ENCODE measurements at places on chromosomes 12 and 14. TPM values are rescaled to one million over a fixed set of nuclear protein-coding genes. Genes with fewer than 3 reads are reported as not detected.

The STON2 gene
- total RNA-seq: not detected

The FBXO21 gene
- 24.3 TPM for total RNA-seq

- DNase-seq: no peak
- H3K4me1 ChIP-seq: peaks cover 1% of the 10 kb centered on the region
- no peaks in the 10 kb centered on the region for H3K36me3 ChIP-seq
- H3K27me3 ChIP-seq: no peaks in the 10 kb centered on the region
- no peak overlapping the region for H3K4me3 ChIP-seq
Observed at GRCh38 chr14:31057701-31058364, 31.7 kb upstream of the STRN3 start.

DNA sequence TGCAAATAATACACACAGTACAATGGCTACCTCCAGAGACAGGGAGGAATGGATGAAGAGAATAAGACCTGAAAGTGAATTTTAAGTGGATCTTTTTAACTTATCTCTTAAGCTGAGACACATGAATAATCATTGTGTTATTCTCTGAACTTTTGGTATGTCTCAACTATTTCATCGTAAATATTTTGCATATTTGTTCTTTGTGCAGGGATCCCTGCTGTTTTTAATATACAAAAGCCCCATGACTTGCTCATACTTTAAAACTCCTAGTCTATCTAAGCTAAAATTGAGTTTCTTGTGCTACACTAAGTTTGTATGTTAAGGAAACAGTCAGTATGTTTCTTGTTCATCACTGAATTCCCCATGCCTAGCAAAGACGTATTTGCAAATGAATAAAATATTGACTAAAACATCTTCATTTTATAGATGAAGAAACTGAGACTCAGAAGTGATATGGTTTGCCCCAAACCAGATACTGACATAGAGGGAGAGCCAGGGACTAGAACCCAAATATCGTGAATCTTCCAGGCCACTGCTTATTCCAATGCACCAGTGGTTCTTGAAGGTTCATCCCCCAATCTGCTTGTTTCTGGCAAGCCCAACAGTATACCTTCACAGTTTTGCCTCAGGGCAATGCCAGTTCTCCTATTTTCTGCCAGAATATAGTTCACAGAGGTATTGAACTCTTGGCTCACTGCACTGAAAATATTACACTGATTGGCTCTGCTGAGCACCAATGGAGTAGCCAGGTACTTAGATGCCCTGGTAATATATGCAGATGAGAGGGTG is 356.9 kb downstream of the MED13L start:
- H3K4me1 ChIP-seq: no peaks in the 10 kb centered on the region
- no peak for DNase-seq
- no peaks in the 10 kb centered on the region for H3K36me3 ChIP-seq
- no peak overlapping the region for H3K4me3 ChIP-seq
- peaks cover 20% of the 10 kb centered on the region for H3K27me3 ChIP-seq
- H3K27ac ChIP-seq: no peak overlapping the region

The C3AR1 gene
- total RNA-seq: 0.50 TPM

The NEUROD4 gene
- not detected for total RNA-seq

DNA sequence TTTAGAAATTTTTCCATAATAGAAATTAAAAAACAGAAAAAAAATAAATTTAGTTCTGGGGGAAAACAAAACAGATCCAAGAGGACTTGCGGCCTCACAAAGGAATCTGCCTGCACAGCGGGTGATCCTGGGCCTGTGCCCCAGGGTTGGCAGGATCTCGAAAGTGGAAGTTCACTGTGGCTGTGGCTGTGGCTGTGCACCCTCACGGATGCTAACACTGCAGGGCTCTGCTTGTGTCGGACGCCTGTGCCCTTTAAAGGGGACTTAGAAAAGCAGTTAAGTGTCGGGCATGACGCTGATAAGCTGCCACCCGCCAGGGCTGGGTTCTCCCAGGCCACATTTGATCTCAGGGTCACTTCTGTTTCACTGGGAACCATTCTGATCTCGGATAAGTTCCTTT is 209.1 kb downstream of the TTC7B start:
- no peak overlapping the region for H3K27ac ChIP-seq
- no peak for DNase-seq
- H3K36me3 ChIP-seq: no peaks in the 10 kb centered on the region
- no peak overlapping the region for H3K4me3 ChIP-seq

All from activated T-helper 2 cell treated with anti-CD3 and anti-CD28 coated beads, Interferon-gamma antibody, Interleukin-2, Interleukin-4, amounts not matched to agents 10 μg/mL and 5 μg/mL and 100 μg/mL, durations not matched to agents 14 hours and 24 hours and 36 hours (primary cell).